ENCODE measurements at places on chromosomes 5 and 9.

DNA sequence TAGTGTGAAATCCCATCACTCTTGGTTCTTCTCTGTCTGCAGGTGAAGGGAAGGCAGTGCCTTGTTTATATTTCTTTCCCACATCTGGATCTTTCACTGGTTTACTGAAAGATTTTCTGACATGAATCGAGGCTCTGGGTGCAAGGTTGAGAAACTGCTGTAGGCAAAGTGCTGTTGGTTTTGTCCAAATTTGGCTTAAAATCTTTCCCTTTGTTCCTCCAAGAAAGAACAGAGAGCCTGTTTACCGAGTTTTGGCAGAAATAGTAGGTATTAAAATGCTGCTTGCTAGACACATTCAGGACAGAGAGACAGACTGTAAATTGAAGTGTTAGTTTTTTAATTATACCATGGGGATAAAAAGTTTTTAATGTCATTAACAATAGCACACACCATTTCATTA, 21.5 kb downstream of the SKP2 start:
- no peak for DNase-seq

DNA sequence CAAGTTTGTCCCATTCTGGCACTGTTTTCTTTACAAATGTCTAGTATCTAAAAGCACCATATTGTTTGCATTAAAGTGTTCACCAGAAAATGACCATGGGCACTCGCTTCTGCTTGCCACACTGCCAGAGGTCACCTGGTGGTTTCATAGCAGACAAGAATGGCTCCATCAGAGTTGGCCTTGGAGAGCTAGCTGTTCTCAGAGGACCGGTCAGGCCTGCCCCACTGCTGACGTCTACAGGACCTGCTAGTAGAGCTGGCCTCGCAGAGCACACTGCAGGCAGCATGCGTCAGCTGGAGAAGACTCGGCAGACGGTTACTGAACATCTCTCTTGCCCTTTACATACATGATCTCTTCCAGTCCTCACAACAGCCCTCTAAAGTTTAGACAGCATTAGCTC, 8.7 kb upstream of the TLX3 start:
- no peak for DNase-seq

DNA sequence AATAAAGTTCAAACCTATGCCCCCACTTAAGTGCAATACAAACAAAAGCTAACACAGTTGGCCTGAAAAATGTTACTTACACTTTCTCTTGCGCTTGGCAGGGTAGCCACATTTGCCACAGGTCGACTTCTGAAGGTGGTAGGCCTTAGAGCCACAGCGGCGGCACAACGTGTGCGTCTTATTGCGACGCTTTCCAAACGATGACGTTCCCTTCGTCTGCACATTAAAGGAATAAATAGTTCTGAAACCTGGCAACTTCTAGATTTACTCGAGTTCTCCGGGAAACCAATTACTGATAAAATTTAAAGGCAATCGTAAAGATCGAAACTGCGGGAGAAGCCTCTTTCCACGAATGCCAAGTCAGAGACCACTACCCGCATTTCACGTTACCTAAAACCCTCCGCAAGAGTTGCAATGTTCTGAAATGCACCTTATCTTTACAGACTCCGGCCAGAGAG, 602 bp downstream of the RPL37 start:
- DNase-seq: peak; percentile 22

- no peak for DNase-seq
Measured at GRCh38 chr5:44935262-44935661, 126.5 kb downstream of the MRPS30 start.

DNA sequence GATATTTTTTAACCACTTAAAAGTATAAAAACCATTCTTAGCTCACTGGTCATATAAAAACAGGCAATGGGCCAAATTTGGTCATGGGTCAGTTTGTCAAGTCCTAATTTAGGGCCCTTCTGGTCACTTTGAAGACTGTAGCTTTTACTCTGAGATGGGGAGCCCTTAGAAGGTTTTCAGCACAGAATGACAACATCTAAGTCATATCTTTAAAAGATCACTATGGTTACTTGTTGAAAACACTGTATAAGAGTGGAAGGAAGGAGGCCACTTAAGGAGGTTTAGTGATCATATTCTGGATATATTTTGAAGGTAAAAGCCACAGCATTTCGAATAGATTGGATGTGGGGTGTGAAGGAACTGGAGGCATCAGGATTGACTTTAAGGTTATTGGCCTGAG, 76.7 kb downstream of the STRBP start:
- no peak for DNase-seq

GRCh38 chr9:15191378-15191777, 115.6 kb downstream of the TTC39B start:
- DNase-seq: no peak

- DNase-seq: no peak
Measured at GRCh38 chr9:69175486-69175885, 1.4 kb downstream of the TJP2 start.

DNA sequence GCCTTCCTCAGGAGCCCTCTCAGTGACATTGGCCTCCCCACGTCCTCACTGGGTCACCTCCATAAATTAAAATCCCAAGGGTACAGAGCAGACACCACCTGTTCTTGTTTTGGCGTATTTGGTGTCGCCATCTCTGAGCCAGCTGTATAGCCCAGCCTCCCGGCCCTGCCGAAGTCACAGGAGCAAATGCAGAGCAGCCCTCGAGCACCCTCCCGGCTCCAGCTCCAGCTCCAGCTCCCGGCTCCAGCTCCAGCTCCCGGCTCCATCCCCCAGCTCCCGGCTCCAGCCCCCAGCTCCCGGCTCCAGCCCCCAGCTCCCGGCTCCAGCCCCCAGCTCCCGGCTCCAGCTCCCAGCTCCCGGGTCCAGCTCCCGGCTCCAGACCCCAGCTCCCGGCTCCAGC, 74.3 kb downstream of the ZNF354C start:
- DNase-seq: no peak

GRCh38 chr5:88394536-88395175, 126.0 kb upstream of the TMEM161B start:
- DNase-seq: no peak

DNA sequence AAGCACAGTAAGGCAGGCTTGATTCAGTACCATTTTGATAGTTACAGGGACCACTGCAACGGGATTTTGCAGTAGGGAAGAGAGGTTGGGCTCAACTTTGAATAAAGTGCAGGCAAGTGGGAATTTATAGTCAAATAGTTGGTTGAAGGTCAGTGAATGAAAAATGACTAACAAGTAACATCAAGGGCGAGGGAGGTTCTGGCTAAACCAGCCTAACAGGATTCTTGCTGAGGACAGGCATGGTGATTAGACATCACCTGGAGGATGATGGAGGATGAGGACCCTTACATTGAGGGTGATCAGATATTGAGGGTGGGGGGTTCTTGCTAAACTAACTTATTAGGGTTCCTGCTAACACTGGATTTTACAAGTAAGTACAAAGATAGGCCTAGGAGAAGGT, 66.1 kb upstream of the SMC5 start:
- DNase-seq: no peak

DNA sequence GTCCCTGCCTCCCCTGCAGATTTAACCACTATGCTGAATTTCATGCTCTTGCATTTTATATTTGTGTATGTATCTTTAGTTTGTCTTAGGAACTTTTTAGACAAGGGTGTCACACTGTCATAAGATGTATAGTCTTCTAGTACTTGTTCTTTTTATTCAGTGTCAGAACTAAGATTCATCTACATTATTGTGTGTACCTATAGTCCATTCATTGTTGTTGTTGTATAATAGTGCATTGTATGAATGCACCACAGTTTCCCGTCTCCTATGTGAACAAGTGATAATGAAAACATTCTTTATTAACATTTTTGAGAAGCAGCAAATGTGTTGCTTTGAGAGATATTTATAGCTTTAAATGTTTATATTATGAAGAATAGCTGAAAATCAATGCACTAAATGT, 45.9 kb downstream of the SFXN1 start:
- no peak for DNase-seq

GRCh38 chr9:125527471-125528002, 179.5 kb downstream of the MAPKAP1 start:
- no peak for DNase-seq

DNA sequence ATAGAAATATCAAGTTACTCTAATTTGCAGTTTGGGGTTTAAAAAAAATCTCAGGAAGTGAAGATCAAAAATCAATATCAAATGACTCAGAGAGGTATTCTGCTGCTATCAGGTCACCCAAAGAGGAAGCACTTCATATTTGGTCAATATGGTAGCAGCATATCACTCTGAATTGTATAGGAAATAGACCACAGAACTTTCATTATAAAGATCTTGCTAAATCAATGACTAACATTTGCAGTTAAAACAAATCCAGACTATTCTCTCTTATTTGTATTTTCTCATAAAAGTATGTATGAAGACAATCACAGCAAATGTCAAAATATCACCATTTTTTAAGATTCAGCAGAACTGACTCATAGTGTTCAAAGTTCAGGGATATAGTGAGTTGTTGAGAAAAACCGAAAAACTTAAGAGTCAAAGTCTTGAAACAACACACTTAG, 105.8 kb upstream of the PCSK1 start:
- no peak for DNase-seq

DNA sequence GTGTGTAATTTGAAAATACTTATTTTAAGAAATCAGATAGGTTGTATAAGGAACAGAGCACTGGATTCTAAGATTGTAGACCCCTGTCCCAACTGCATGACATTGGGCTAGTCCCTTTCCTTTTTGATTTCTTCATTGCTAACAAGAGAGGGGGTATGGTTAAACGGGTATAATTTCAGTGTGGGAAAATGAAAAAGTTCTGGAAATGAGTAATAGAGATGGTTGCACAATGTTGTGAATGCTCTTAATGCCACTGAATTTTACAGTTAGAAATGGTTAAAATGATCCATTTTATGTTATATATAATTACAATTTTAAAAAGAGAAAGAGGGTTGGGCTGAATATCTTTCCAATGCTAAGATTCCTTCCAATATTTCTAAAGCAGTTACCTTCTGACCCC, 103.3 kb upstream of the LHFPL2 start:
- DNase-seq: no peak

- DNase-seq: no peak
Measured at GRCh38 chr5:56175488-56175887, 57.6 kb downstream of the ANKRD55 start.
